ENCODE measurements at places on chromosomes 4 and X.

- ATAC-seq, result no peak
These were observed 61.9 kb downstream of the TET2 start for GRCh38 chr4:105208561-105208960.

DNA sequence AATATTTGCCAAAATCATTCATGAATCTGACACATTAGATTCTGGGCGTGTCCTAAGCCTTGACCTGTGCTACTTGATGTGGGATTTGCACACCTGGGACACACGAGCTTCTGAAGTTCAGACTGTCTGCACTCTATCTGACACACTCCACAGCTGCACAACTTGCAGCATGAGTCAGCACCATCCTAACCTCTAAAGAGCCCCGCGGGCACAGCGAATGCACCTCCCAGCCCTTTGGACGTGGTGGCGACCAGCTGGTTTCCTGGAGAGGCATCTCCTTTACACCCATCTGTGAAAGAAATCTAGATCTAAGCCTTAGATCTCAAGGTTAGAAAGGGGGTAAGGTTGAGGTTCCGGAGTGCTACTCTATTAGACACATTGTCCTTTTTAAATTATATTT is 69.2 kb downstream of the SORBS2 start:
- ATAC-seq, result no peak

DNA sequence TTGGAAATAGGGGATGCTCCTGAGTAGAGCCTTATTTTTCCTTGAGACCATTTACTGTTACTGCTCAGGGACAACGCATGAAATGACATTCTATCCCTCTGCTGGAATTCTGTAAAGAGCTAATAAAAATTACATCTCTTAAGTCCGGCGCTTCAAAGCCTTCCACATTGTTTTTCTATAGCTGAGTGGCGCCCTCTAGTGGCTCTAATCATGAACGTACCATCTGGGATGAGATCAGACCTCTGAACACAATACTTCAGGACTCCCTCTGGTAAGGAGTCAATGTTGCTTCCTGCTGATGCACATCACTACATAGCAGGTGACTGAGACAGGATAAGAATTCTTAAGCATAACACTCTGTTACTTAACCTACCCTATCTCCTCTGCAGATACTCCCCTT is 6.0 kb downstream of the HMGN5 start:
- no peak for ATAC-seq

DNA sequence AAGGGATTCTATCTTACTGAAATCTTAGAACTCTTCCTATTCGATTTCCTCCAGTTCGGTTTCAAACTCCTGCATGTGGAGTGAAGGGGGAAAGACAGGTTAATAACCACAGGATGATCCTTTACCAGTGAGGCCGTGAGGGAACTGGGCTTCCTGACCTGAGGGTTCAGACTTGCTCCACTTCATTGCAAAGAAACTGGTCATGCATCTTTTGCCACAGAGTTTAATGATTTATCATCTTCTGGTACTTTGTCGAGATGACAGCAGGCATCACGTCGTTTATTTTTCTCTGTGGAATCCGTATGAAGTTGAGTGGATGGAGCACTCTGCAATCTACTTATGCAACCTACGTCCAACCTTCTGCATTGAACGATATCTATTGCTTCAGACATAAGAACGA is 145.9 kb upstream of the NLGN4X start:
- no peak for ATAC-seq

DNA sequence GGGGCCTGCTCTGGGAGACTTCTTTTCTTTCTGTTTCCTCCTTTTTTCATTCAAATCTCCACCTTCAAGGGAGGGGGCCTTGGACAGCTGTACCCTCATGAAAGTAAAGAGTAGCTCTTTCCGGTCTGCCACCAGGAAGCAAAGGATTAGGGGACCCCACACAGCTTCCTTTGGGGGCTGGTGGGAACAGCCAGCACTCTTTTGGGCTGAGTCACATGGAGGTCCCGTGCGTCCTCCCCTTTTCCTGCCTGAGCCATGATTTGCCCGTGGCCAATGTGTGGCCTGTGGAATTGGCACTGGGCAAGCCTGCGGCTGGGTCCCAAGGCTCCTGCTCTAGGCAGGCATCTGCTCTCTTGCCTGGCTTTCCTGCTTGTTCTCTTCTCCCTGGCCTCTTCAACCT is 65.5 kb downstream of the FHDC1 start:
- ATAC-seq, result no peak

GRCh38 chr4:152107736-152108500 is 347.1 kb upstream of the GATB start:
- no peak for ATAC-seq

DNA sequence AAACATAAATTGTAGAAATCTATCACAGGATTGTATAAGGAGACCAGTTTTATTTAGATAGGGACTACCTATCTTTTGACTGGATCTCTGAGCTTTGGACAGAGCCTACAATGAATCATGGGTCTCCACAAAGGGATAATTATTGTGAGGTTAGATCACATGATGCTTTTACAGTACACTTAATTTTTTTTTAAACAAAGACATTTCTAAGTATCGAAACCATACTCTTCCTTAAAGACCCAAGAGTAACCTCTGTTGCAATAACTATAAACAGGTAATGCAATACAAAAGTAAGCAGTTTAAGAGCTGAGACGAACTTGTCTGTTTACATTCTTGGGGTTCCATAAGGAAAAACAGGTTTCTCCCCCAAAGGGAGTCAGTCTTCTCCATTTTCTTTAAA is 64.3 kb upstream of the GABRE start:
- ATAC-seq, result no peak

DNA sequence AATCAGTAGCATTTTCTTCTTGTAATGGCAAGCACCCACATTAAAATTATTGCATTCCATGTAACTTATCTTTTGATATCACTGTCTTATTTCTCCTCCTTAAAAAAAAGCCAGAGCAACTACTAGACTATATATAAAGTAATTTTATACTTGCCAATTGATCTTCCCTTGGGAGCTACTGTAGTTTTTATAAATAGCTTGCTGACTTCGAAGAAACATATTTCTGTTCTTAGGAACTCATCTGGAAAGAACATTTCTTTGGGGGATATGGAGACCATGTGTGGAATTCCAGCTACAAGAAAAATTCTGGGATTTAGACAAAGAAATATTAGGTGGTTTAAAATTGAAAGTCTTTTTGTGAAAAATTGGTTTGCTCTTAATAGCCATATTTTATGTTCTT is 94.9 kb downstream of the BMPR1B start:
- no peak for ATAC-seq

- ATAC-seq, result no peak
These were observed 2.8 kb upstream of the ZNF718 start for GRCh38 chr4:121408-122084.

DNA sequence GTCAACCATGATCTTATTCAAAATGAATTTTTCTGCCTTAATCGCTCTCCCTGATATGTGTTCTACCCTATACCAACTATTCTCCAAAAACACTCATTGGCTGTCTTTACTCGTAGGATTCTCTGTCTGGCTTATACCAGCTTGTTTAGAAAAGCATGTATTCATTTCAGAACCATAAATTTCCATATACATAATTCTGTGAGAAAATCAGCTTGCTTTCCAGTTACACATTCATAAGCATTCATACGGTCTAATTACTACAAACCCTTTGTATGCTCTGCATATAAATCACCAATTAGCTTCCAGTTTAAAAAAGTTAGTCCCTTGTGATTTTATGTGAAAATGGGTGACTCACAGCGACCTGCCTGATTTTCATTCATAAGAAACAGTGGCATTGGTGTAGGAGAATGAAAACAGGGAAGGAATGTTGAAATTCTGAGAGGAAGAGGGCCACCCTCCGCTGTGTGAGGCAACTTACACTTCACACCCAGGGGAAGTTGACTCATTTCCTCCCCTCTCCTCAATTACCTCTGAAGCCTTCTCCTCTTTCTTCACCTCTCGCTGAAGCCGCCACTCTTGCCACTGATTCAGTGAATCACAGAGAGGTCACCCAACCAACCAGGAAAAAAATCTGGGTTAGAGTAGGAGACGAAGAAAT is 63.3 kb downstream of the MEPE start:
- ATAC-seq, result peak; percentile 63

GRCh38 chr4:1767061-1767769 is 25.9 kb upstream of the FGFR3 start:
- ATAC-seq, result no peak

DNA sequence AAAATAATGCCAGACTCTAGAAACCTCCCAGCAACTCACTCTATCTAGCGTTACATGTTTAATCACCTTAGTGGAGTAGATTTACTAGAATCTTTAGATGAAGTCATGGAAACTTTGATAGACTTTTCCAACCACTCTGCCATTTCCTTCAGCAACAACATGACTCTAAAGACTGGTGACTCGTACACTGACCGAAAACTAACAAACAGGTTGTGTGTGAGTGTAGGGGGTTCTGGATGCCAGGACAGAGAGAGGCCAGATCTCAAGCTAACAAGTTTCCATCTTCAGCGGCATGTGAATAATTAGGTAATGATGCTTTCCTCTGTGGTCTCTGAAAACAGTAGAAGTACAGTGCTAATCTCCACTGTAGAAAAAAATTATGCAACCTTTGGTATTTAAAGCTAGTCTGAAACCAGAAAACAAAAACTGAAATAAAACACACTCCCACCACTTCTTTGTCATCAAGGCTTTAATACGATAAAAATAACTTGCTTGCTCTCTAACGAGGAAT is 286.4 kb downstream of the PRDM5 start:
- ATAC-seq, result no peak

DNA sequence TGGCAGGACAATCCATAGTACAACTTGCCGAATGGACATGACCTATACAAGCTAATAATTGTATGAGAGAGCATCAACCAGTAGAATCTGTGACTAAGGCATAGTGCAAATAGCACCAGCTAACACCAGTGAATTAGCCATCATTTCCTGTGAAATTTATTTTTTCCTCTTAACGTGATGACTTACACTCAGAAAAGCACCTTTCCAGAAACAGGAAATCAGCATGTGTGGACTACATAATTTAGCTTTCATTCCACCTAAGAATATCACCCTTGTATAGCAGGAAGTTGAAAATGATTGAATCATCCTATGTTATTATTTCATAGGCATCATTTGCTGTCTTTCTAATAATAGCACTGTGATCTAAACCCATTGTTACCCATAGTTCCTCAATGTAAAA is 1393.4 kb upstream of the PCDH7 start:
- no peak for ATAC-seq

DNA sequence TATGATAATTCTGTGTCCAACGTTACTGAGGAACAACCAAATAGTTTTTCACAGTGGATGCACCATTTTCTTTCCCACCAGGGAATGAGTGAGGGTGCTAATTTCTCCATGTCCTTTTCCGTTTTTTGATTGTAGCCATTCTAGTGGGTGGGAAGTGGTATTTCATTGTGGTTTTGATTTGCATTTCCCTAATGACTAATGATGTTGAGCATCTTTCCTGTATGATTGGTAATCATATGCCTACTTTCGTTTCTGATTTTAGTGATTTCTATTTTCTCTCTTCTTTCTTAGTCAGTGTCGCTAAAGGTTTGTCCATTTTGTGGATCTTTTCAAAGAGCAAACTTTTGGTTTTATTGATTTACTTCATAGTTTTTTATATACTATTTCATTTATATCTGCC is 32.1 kb upstream of the TEX13D start:
- no peak for ATAC-seq

DNA sequence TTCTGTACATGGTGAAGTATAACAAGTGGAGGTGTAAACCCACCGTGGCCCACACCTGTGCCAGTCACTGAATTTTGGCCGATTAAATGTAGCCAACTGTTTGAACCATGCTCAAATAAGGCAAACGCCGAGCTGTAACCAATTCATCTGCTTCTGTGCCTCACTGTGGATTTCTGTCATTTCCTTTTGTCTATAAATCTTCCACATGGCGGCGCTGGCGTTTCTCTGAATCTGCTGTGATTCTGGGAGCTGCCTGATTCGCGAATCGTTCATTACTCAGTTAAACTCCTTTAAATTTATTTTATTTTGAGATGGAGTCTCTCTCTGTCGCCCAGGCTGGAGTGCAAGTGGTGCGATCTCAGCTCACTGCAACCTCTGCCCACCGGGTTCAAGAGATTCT is 19.2 kb downstream of the SUPT20HL2 start:
- no peak for ATAC-seq

- no peak for ATAC-seq
These were observed 97.8 kb upstream of the ANK2 start for GRCh38 chr4:112951362-112952312.

DNA sequence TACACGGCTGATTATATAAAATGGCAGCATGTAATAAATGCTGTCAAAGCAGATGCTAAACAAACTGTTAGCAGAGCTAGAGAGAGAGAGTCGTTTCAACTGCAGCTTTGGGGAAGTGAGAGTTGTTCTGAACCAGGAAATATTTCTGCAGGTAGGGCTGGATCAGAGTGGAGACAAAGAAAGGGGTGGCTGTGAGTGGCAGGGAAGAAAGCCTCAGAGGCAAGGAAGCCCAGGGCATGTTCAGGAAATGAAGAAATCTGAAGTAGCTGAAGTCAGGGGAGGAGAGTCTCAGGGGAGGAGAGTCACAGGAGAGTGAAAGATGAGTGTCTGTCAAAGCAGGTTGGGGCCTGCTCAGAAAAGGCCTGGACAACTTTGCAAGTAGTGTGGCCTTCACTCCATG is 48.4 kb upstream of the RPS6KA3 start:
- no peak for ATAC-seq

DNA sequence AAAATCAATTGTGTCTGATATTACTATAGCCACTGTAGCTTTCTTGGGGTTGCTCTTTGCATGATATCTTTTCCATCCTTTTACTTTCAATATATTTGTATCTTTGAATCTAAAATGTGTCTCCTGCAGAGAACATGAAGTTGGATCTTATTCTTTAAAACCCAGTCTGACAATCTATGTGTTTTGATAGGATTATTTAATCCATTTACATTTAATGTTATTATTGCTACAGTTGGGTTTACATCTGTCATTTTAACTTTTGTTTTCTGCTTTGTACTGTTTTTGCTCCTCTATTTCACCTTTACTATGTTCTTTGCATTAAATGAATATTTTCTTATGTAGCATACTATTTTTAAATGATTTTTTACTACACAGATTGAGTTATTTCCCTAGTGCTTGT is 230.9 kb downstream of the ANTXR2 start:
- no peak for ATAC-seq

DNA sequence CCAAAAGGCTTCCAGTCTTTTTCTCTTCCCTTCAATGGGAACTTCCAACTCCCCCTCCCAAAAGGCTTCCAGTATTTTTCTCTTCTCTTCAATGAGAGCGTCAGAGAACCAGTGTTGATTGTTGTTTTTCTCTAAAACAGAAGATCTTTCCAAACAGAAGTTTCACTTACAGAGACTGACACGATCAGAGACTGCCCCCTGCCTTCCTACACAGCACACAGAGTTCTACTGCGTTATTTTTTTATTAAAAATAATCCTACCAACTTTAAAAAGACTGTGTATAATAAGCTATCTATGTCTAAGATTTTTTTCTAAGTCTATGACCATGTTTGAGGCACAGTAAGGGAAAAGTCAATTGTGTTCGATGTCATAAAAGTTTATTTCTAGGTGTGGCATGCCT is 3.5 kb upstream of the HTR2C start:
- no peak for ATAC-seq

- peak; percentile 60 for ATAC-seq
These were observed 690.0 kb upstream of the HS3ST1 start for GRCh38 chr4:12118651-12119213.

All from gastroesophageal sphincter (tissue), 4 donors.